ENCODE measurements at places on chromosomes 1 and 21.

- DNase-seq: no peak
Measured at GRCh38 chr1:88777604-88778149, 93.6 kb downstream of the PKN2 start.

GRCh38 chr1:5768014-5768413 lies 224.2 kb downstream of the NPHP4 start:
- no peak for DNase-seq

GRCh38 chr1:65255035-65255655 lies 54.2 kb upstream of the DNAJC6 start:
- DNase-seq: no peak

DNA sequence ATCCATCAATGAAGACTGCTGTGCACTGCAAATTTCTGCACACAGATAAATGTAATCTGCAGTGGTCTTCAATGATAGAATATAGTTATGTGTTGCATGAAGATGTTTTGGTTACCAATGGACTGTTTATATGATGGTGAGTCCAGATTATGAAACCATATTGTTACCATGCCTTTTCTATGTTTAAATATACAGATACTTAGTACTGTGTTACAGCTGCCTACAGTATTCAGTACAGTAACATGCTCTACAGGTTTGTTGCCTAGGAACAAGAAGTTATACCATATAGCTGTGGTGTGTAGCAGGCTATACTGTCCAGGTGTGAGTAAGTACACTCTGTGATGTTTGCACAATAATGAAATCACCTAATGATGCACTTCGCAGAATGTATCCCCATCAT lies 40.8 kb downstream of the SORT1 start:
- DNase-seq: no peak

DNA sequence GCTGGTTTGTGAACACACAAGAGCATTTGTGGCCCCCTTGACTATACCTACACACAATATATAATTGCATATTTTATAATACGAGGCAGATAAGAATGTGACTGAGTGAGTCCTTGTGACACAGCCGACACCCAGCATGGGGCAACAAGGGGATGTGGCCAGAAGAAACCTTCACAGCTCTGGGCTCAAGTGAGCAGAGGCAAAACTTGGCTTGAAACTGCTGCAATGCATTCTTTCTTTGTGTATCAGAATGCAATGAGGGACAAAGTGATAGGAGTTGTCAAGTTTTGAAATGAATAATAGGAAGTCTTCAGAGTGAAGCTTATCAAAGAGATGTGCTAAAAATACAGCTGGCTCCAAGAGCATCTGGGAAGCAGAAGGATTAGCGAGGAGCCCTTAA lies 124.0 kb upstream of the C8B start:
- no peak for DNase-seq

- no peak for DNase-seq
Measured at GRCh38 chr1:54861070-54861761, 25.8 kb downstream of the DHCR24 start.

GRCh38 chr1:8351693-8352470 lies 34.0 kb downstream of the SLC45A1 start:
- DNase-seq: peak; percentile 48

DNA sequence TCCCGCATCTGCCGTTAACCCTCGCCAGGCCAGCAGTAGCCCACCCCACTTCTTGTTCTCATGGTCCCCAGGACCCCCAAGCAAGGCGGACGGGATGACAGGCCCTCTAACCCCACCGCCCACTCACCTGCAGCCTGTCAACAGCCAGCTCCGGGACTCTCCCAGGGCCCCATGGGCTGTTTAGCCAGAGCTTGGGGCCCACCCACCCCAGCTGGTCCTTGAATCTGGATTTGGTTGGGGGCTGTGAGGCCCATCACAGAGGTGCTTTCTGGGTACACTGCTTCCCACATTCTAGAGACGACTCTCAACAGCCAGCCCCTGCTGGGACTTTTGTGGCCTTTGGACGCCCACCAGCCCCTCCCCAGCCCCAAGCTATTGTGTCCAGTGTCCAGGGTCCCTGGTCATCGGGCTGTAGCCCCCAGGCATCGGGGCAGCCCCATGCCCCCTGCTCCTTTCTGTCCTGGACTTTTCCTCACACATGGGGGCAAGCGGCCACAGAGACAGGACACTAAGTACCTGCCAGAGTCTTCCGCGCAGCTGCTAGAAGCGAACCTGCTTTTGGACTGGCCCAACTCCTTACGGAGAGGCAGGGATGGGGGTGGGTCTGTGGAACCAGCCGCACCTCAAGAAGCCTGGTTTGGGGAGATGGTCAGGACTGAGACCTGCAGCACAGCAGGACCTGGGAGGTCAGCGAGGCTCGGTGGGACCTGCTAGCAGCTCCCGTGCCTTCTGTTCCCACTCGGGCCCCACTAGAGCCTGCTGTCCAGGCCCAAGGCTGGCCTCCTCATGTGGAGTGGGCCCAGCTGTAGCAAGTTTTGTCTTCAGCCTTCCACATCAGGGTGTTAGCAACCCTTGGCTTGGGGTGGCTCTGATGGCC lies 208.1 kb upstream of the VAMP3 start:
- no peak for DNase-seq

GRCh38 chr21:14572204-14572780 lies 26.2 kb upstream of the SAMSN1 start:
- no peak for DNase-seq

GRCh38 chr21:42360317-42360716 lies 6.0 kb downstream of the TFF1 start:
- peak; percentile 61 for DNase-seq

DNA sequence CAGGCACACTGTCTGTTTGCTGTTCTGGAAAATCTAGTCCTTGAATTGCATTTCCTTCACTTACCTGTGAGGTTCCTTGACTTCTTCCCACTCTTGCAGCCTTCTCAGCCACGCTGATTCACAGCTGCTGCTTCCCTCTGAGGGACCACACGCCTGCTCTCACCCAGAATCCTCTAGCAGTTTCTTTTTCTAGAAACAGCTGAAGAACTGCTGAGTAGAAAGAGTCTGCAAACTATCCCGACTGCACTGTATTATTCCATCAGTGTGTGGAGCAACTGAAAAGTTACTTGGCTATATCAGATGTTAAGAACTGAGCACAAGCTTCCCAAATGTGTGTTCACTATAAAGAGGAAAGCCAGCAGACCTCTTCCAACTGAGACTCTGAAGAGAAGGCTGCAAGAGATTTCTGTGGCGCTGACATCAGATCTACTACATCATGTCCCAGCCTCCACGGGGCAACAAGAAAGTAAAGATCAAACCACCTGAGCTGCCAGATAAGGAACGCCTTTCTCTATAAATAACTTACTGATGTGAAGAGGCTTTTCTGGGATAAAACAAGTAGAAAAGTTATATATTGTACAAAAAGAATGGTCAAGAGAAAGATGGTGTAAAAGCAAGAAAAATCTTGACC lies 226.6 kb downstream of the RERE start:
- no peak for DNase-seq

- peak; percentile 46 for DNase-seq
Measured at GRCh38 chr1:1306070-1306660, 1.6 kb downstream of the ACAP3 start.

- no peak for DNase-seq
Measured at GRCh38 chr21:38249696-38250278, 7.0 kb upstream of the KCNJ15 start.

- DNase-seq: no peak
Measured at GRCh38 chr1:175132436-175132835, 60.1 kb downstream of the KIAA0040 start.

- DNase-seq: no peak
Measured at GRCh38 chr1:228313536-228314277, 92.9 kb downstream of the TRIM11 start.

GRCh38 chr1:107795994-107796393 lies 169.0 kb downstream of the VAV3 start:
- no peak for DNase-seq

GRCh38 chr1:85428471-85429089 lies 36.4 kb downstream of the DDAH1 start:
- no peak for DNase-seq

- no peak for DNase-seq
Measured at GRCh38 chr1:54347955-54348699, 58.1 kb downstream of the SSBP3 start.

DNA sequence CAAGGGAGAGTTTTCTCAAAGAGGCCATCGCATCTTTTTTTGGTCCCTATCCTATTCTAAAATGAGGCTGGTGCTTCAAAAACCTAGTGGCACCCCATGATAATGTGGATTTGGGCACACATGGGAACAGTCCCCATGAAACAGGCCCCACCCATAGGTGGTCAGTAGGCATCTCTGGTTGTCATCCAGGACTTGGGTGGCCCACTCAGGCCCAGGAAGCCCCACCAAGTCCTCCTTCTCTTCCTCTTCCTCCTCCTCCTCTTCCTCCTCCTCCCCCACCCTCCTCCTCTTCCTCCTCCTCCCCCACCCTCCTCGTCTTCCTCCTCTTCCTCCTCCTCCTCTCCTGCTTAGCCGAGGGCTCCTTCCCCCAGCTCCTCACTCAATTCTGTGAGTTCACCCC lies 554 bp downstream of the CACNA1S start:
- no peak for DNase-seq

DNA sequence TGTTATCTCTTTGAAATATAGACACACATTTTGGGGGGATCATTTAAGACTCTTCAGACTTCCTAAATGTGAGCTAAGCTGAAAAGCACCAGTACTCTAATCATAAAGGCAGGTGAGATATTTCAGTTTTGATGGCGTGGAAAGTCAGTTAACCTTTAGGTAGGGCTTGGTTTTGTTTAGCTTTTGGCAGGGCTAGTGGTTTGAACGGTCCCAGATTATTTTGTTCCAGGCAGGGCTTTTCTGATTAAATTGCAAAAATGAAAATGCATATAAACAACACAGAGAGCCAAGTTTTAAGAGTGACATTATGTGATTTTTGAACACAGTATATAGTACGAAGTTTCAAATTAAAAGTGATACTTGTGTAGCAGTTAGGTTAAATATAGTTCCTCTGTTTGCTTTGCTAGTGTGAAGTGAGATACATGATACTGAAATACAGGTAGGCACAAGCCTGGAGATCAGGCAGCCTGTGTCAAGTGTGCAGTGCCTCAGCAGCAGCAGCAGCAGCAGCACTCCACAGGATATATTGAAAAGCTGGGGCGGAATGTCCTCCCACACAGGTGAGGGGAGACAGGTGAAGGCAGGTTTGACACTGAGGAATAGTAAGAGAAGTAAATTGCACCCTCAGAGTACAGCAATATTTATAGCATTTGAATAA lies 47.4 kb downstream of the CAMTA1 start:
- no peak for DNase-seq

GRCh38 chr1:188314557-188315137 lies 1485.9 kb downstream of the PLA2G4A start:
- DNase-seq: no peak

- DNase-seq: no peak
Measured at GRCh38 chr1:236209185-236209584, 66.8 kb downstream of the GPR137B start.

GRCh38 chr1:24384251-24385090 lies 29.1 kb downstream of the STPG1 start:
- DNase-seq: peak; percentile 67

Data from stimulated activated CD8-positive, alpha-beta memory T cell treated with anti-CD3 and anti-CD28 coated beads, Interleukin-4, amount 100 ng/mL, for 48 hours (primary cell).